ENCODE measurements at places on chromosomes 6 and 20.

GRCh38 chr6:142942238-142942637 lies 2.7 kb downstream of the HIVEP2 start:
- no peak for DNase-seq

DNA sequence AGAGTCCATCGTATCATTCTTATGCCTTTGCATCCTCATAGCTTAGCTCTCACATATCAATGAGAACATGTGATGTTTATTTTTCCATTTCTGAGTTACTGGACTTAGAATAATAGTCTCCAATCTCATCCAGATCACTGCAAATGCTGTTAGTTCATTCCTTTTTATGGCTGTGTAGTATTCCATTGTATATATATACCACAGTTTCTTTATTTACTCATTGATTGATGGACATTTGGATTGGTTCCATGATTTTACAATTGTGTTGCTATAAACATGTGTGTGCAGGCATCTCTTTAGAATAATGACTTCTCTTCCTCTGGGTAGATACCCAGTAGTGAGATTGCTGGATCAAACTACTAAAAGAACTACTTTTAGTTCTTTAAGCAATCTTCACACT lies 21.0 kb upstream of the TFB1M start:
- DNase-seq, result no peak

DNA sequence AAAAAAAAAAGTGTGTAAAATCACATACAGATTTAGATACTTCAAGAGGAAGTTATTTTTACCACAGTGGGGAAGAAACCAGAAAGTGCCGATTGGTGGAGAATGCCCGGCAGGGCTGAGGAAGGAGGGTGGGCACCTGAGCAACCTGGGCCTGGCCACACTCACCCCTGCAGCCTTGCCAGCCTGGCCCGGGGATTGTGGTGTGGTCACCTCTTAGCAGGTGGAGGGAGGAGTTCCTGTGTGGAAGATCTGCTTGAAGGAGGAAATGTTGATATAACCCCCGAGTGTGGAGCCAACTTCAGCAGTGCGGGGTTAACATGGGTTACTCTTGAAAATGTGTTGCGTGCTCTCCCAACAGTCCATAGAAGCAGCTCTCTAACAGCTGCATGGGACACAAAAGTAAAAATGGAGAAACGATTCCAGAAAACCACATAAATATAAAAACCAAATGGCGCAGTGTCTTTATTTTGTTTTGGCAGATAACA lies 14.7 kb downstream of the UST start:
- no peak for DNase-seq

DNA sequence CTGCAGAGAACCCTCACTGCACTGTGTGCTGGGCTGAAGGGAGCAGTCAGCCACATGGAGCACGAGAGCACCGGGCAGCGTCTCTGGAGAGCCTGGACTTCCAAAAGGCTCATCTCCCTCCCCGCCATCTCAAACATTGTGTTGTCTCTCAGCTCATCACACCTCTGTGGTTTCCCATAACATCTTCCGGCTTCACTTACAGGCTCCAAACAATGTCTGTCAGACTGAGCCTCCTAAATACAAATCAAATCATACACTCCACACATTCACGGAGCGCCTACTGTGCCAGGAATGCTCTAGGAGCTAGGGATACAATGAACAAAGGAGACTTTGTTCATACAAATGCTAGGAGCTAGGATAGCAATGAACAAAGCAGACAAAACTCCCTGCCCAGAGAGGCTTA lies 398.0 kb downstream of the RNGTT start:
- no peak for DNase-seq

DNA sequence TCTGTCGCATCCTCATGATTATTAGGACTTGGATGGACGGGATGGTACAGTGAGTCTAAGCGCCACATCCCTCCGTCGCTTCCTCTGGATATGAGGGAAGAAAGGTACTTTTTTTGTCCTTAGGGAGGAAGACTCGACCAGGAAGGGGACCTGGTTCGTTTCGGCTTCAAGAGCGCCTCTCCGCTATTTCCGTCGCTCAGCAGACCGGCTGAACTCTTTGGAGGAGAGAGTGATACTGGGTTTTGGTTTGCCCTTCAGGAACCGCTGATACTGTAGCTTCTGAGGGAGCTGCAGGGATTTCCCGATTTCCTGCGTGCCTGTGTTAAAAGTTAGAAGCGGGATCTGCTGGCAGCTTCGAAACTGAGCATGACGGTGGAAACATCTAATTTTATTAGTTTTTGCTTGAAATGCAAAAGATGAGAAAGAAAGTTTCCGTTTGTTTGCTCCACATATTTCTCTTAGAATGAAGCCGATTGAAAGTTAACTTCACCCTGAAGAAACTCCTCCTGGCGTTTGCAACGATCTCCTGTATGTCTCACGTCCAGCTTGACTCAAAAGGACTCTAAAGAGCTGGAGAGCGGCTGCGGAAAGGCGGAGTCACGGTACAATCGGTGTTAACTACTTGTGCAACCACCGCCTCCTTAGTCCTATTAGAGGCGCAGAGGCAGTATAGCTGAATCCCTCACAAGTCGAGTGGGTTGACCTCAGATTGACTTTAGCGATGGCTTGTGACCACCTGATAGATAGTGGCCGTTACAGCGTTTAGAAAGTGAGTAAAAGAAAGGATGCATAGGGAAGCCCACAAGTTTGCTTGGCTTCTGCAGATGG lies 129.4 kb downstream of the TRIM27 start:
- no peak for DNase-seq

DNA sequence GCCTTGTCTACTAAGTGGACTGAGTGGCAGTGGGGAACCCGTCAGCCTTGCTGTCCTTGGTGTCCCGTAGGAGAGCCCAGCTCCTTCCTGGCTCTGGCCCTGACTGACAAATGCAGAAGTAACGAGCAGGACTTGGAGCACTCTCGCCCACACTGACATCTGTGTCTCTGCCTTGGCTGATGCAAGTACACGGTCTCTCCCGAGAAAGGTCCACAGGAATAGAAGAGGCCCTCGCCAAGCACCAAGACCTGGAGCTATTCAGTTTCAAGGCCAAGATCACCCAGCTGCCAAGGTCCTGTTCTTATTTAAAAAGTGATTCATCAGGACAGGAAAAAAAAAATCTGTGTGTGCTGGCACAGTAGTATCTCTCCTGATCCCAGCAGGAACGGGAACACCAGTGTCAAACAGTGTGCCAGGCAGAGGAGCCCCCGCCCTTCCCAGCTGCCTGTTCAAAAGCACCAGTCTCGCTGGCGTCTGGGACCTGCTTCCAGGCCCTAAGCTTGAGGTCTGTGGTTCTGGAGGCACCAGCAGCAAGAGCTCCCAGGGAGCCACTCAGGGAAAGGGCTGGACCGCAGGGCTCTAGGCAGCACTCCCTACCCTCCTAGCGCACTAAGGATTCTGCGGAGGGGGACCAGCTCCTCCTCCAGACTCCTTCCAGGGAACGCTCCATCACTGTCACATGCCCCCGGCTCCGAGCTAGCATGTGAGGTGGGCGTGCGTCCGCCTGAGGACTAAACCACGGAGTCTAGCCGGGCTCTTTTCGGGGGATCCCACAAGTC lies 376.9 kb downstream of the RNGTT start:
- DNase-seq, result no peak

DNA sequence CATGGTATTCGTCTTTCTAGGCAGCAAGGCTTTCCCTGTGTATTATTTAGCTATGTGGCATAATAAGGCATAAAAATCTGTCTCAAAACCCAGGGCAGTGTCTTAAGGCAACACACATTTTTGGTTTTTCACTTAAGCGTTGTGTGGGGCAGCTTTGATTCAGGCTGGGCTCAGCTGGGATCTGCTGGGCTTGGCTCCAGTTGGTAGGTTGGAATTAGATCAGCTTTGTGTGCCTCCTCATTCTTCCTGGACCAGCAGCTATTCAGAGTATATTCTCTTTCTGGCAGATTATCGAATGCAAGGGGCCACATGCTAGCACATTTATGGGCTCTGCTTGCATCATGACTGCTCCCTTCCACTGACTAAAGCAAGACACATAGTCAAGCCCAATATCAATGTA lies 487.9 kb downstream of the RFPL4B start:
- no peak for DNase-seq

DNA sequence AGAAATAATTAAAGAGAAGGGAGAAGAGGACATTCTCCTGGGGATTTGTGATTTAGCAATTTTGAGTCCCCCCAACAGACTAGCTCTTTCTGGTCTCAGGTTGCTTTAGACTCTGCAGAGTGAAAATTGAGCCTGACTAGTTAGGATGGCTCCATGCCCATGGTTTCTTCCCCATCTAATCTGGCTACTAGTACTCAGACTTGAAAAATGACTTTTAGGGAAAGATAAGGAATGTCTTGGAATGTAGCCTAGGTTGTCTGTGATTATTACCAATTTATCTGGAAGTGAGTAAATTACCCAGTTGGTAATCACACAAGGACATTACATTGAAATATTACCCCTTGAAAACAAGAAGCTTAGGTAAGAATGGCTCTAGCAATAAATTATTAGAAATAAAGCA lies 4.2 kb downstream of the BEND6 start:
- DNase-seq, result no peak

- DNase-seq, result no peak
These were observed 23.1 kb upstream of the UBE2J1 start for GRCh38 chr6:89375427-89376267.

GRCh38 chr6:29563435-29563965 lies 4.0 kb upstream of the UBD start:
- no peak for DNase-seq

- DNase-seq, result no peak
These were observed 7.2 kb downstream of the PEX3 start for GRCh38 chr6:143457563-143458359.

DNA sequence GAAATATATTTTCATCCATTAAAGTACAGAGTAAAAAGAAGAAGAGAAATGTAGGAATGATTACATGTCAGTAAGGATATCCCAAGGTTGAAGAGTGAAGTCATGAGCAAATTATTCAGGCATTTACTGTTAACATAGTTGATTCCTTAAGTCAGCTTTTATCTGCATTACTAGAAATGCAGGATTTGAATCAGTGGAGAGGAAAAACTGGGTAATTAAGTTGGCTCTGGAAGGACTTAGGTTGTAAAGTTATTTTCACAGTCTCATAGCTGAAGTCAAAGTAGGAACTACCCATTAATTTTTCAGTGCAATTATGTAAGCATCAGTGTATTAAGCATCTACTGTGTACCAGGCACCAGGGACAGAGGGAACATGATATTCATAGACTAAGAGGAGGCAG lies 7.8 kb downstream of the NAA20 start:
- DNase-seq, result no peak

DNA sequence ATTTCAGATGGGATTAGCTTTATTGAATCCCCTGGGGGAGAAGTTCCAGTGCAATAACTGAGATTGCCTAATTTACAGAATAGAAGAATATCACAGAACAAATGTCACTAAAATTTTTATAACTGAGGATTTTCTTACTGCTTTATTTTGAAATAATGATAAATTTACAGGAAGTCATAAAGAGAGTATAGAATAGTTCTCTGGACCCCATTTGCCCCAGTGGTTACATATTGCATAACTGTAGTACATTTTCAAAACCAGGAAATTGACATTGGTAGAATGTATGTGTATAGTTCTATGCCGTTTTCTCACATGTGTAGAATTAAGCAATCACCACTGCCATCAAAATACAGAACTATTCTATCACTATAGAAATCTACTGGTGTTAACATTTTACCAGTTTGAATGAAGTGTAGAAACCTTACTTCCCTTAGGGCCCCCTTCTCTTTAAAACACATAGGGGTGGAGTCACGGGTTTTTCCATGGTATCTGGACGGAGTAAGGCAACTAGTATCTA lies 18.3 kb downstream of the KIF6 start:
- no peak for DNase-seq

GRCh38 chr6:7424058-7424457 lies 34.5 kb downstream of the RIOK1 start:
- no peak for DNase-seq

- no peak for DNase-seq
These were observed 728.3 kb downstream of the MAFB start for GRCh38 chr20:39960522-39961428.

GRCh38 chr6:39273406-39273821 lies 40.8 kb downstream of the KCNK17 start:
- DNase-seq, result no peak

- DNase-seq, result no peak
These were observed 66.4 kb downstream of the TRERF1 start for GRCh38 chr6:42385339-42385738.

DNA sequence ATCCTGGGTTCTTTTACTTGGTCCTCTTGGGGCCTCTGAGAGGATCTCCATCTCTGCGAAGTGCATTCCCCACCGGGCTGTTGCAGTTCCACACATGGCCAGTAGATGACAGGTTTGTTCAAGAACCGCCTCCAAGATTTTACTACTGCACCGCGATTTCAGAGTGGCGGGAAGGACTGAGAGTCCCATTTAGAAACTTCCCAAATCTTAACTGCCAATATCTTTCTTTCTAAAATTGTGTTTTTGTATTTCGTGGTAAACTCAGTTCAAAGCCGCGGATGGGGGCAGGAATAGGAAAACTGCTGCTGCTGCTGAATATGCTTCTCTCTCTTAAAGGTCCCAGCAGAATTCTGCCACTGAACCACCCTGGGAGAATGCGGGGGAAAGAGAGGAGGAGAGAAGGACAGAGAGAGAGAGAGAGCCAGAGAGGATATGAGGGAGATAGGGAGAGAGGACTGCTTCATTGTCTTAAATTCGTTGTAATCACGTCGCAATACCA lies 8.6 kb upstream of the BTNL2 start:
- no peak for DNase-seq

DNA sequence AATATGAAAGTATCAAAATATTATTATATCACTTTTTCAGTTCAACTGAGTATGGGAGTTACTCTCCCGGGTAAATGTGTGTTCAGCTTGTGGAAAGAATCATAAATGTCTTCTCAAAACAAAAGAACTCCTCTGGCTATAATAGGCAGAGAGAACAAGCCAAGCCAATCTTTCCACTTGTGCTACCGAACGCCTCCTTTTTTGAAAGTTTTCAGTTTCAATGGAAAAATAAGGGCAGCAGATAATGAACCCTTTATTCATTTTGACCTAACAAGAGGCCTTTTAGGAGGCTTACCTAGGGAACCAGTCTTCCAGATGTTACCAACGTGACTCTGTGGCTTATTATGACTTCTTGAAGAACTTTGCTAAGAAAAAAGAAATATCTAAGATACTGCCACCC lies 67.5 kb downstream of the PDE7B start:
- no peak for DNase-seq
